ENCODE measurements at places on chromosomes 3 and 15.

GRCh38 chr15:68719672-68720071 is 101.0 kb downstream of the ANP32A start:
- DNase-seq, result no peak

DNA sequence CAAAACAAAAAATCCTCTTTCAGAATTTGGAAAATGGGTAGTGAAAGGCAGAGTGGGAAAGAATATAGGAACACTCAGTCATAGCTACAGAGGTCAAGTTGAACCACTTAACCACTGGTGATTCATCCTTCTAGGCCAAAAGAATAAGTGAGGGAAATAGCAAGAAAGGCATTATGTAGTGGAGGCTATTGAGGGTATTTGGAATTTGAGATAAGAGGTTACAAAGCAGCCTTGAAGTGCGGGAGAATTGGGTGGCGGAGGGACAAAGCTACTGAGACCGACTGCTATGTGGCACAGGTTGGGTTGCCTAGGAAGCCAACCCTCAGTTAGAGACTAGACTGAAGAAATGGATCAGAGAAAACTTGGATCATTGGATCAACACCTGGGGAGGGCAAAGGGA is 109.5 kb downstream of the SYNPR start:
- no peak for DNase-seq

DNA sequence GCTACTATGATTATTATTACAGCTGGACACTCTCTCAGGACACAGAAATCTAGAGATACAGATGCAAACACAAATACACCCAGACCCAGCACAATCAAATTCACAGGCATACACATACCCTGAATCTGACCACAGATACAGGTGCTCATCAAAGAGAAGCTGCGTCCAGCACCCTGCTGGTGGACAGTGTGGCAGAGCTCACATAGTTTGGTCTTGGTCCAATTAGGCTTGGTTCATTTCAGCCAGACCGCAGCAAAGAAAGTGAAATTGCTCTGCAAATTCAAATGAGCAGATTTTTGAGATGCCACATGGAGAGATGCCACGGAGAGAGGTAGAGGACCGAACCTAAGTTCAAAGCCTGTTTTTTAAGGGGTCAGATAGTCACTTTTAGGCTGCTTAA is 55.6 kb downstream of the ANAPC13 start:
- peak; percentile 76 for DNase-seq

DNA sequence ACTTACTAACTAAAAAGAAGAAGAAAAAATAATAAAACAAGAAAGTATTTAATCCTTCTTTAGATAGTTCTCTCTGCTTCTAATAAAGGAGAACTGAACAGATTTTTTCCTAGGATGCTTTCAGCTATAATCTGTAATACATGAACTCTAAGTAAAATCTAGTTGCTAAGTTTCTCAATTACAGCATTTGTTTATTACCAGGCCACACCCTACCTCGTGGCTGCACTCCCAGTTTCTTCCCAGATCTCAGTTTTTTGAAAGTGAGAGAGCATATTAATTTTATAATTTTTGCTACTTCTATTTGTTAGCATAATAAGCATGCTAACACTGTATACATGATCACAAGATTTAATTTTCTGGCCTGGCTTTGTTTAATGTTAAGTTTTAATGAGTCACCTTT is 258.3 kb downstream of the IL5RA start:
- no peak for DNase-seq

DNA sequence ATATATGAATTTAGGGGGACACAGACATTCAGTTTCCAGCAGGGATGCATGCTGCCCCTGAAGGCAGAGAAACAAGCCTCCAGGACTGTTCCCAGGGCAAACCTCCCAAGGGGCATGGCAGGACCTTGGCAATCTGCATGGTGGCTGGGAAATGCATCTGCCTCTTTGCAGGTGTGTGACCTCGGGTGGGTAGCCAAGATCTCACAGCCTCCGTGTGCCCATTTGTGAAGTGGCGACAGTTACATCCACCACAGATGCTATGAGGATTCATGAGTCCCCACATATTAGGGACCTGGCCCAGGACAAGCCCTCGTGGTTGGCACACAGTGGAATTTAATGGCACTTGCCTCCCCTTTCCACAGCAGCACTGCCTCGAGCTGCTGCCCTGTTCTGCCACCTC is 29.9 kb downstream of the SLC28A1 start:
- DNase-seq, result no peak

DNA sequence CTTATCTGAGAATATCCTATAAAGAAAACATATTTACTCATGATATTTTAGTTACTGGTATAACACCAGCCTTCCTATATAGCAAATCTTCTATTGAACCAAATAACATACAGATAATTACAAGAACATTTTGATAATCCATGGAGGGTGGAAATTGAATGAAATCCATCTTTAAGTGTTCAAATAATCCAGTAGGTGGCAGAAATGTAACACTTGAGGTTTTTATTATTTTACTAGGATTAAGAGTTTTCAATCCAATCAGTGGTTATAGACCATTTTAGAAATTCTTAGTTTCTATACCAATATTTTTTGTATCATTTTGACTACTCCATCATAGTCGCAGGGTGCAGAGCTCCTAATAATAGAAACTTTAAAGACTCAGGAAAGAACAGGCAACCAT is 101.9 kb upstream of the KCNH8 start:
- peak; percentile 4 for DNase-seq

GRCh38 chr15:75437721-75438120 is 13.8 kb downstream of the SIN3A start:
- DNase-seq, result no peak
